ENCODE measurements at places on chromosomes 5 and 9. TPM values are rescaled to one million over a fixed set of nuclear protein-coding genes. Genes with fewer than 3 reads are reported as not detected.

The KCNT1 gene
- 0.09 TPM for polyA plus RNA-seq

The EPB41L4B gene
- 15.7 TPM for polyA plus RNA-seq

The NOXA1 gene
- polyA plus RNA-seq = 15.9 TPM

The PRRX2 gene
- polyA plus RNA-seq = 1.3 TPM

The DRD1 gene
- polyA plus RNA-seq = not detected

Data from renal cortex interstitium (tissue), 15 donors.